ENCODE measurements at places on chromosomes 7 and 10.

GRCh38 chr10:27701938-27702537, 43.6 kb downstream of the MKX start:
- DNase-seq, result no peak

DNA sequence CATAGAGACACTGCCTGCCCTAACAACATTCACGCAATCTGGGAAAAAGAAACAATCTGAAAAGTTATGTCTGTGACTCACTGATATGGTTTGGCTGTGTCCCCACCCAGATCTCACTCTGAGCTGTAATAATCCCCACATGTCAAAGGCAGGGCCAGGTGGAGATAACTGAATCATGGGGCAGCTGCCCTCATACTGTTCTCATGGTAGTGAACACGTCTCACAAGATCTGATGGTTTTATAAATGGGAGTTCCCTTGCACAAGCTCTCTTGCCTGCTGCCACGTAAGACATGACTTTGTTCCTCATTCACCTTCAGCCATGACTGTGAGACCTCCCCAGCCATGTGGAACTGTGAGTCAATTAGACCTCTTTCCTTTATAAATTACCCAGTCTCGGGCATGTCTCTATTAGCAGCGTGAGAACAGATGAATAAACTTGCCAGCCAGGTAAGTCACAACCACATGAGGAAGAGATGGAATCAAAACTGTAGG, 341.5 kb upstream of the AOAH start:
- DNase-seq, result no peak

DNA sequence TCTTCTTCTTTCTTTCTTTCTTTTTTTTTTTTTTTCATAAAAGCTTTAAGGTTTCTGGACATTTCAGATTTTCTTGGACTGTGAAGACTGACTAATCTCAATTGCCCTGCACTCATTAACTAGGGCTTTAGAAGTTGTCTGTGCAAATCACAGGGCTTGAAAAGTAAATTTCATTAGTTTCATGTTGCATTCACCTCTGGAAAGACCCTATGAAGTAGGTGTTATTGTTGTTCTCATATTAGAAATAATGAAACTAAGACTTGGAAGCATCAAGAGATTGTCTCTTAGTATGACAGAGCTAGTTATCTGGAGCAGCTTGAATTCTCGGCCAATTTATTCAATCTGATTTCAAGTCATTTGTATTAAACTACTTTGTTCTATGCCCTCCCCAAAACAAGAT, 28.2 kb upstream of the SEMA3D start:
- DNase-seq, result no peak

DNA sequence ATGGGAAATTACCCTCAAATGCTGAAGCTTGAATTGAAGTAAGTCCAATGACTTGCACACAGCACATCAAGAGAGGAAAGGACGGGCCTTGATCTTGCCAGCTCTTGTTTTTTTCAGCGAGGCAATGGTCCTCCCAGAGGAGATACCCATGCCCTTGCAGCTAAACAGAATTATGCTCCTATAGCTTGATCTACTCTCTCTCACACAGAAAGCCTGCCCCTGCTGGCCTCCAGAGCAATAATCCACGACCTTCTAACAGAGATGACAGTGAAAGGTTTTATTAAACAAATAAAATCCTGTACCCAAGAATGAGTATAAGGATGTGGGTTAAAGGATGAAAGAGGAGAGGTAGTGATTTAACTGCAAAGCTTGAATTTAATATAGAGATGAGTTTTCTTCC, 268.0 kb downstream of the ADRA2A start:
- peak; percentile 70 for DNase-seq

DNA sequence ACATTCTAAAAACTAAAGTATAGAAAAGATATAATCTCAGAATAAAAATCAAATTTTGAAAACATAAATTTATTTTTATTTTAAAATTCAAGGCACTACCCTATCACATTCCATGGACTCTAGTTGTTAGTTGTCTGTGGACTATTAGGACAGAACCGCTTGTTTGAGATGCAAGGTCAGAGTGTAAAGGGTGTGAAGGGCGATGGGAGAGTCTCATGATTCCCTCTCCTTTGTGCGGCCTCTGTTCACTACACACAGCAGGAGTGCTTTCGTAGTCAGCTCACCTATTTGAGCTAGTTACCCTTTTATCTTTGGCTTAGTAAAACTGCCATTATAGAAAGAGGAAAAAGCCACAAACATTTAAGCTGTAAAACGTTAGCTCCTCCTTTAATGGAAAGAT, 189.8 kb upstream of the TEX47 start:
- DNase-seq, result no peak

DNA sequence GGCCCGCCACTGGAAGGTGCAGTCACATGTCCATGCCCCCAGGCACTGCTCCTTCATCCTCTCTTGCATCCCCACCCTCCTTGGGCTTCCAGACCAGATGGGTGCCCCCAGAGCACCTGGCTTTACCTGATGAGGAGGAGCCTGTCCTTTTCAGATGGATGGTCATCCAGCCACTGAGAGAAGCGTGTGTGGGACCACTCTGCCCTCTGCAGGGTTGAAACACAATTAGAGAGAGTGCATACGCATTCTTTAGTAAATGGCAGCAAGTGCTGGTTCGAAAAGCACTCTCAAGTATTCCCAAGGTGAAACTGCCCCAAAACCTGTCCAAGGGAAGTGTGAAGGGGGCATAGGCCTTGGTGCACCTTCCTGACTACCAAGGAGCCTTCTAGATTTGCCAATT, 41.6 kb downstream of the HBP1 start:
- no peak for DNase-seq

- DNase-seq, result no peak
Measured at GRCh38 chr10:82938331-82938730, 1063.3 kb downstream of the NRG3 start.

- DNase-seq, result no peak
Measured at GRCh38 chr7:101087334-101088068, 2.2 kb downstream of the TRIM56 start.

DNA sequence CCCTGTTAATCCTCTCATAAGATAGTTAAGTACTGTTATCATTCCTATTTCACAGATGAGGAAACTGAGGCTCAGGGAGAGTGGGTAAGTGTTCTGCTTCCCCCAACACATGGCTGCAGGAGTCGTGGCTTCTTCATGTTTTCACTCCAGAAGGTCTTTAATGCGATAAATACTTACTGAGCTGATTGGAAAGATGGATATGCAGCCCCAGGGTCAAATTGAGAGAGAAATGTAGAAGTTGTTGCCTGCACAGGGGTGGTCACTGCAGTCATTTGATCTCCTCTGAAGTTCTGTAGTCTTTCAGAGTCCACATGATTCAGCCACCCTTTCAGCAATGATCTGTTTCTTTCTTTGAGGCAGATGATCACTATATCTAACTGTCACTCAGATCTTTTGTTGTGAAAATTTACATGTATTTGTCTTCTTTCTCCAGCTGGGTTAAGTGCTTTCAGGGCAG, 29.3 kb downstream of the CRCP start:
- no peak for DNase-seq

DNA sequence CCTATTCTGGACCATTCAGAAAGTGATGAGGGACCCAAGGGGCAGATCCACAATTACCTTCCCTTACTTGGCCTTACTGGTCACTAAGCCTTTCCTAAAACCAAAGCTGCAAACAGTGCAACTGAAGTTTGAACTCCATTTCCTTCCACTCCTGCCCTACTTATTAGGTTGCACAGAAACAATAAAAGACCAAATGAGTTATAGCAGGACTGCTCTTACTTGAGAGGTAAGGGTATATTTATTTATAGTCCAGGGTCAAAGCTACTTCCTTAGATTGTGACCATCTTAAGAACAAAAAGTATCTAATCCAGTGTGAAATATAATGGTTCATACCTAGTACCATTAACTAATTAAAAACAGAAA, 27.0 kb downstream of the CDK6 start:
- DNase-seq, result no peak

- no peak for DNase-seq
Measured at GRCh38 chr10:105207476-105207995, 566.4 kb downstream of the SORCS3 start.

- no peak for DNase-seq
Measured at GRCh38 chr7:12233175-12233574, 22.1 kb downstream of the TMEM106B start.

DNA sequence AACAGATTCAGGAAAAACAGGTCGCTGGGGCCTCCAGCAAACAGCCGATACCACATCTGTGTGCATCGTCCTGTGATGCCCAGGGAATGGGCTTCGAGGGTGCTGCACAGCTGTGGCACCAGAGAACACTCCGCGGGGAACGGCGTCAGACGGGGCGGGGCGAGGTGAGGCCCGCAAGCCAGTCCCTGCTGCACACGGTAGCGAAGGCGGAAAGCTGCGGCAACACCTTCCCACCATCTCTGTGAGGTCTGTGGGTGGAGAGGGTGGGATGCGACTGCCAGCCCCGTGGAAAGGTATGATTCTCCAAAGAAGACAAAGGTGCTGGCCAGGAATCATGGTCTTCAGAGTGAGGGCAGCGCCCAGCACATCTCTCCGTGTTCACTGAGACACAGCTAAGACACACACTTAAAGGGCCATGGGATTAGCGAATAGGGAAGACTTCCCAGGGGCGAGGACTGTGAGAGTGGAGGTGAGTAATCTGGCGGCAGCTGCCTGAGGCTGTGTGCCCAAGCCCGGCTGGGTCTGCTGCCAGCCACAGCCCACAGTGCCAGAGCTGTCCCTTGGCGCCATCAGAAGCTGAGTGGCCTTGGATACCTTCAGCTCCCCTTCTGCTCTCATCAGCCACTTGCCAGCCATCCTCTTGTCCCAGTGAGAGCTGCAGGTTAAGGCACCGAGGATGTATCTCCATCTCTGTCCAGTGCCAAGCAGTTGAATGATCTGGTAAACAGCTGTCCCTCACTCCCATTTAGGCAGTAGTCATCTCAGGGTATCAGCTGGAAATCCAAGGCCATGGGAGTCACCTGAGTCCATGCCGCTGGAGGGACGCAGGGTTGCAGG, 17.6 kb downstream of the PRKAG2 start:
- DNase-seq, result no peak

GRCh38 chr7:142579946-142580345, 169.3 kb upstream of the PRSS1 start:
- no peak for DNase-seq

- DNase-seq, result no peak
Measured at GRCh38 chr7:11413901-11414300, 418.1 kb downstream of the THSD7A start.

DNA sequence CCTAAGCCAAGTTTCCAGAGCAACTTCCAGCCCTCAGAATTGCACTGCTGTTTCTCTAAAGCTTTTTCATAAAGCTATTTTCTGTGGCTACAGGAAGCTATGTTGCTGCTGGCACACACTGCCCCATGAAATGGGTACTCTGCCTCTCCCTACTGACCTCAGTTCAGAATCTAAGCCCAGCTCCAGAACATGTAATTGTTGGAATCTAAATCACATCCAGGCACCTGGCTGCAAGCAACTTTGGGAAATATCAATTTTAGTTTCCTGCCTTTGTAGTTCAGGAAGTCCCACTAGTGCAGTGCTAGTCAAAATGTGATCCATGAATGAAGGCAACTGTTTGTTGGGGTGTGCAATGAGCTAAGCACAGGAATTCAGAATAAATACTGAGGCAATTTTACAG, 226.2 kb downstream of the THSD7A start:
- DNase-seq, result no peak

- DNase-seq, result no peak
Measured at GRCh38 chr10:89163265-89163995, 43.7 kb downstream of the CH25H start.

DNA sequence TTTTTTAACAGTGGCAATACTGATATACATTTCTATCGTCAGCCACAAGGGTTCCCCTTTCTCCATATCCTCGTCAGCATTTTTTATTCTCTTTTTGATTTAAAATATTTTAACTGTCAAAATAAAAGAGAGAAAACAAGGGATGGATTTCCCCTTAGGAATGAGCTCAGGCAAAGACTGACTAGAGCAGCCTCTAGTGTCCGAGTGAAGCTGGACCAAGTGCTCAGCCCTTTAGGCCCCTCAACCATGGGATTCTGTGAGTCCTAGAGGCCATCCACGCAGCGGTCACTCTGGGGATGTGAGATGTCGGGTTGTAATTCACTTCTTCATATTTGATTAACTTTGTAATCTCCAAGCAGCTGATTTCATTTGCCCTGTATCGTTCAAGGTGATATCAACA, 137.4 kb upstream of the RNF32 start:
- no peak for DNase-seq

DNA sequence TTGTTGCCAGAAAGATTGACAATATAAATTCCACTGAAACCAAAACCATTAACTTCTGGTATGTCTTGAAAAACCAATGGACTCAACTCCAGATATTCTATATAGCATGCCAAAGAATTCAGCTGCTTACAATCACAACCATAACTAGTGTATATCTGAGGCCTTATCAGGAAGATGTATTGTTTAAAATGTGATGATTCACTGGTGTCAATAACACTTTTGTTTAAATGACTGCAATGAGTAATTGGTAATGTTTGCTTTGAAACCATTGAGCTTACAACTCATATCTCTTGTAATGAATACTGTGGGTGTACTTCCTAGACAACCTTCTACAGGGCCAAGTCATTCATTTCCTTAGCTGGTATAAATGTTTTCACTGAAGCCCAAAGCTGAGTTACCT, 727.9 kb upstream of the KCND2 start:
- DNase-seq, result no peak

- no peak for DNase-seq
Measured at GRCh38 chr10:14163377-14164086, 167.2 kb downstream of the FRMD4A start.

- DNase-seq, result no peak
Measured at GRCh38 chr7:135755351-135755753, 6.7 kb upstream of the FAM180A start.

DNA sequence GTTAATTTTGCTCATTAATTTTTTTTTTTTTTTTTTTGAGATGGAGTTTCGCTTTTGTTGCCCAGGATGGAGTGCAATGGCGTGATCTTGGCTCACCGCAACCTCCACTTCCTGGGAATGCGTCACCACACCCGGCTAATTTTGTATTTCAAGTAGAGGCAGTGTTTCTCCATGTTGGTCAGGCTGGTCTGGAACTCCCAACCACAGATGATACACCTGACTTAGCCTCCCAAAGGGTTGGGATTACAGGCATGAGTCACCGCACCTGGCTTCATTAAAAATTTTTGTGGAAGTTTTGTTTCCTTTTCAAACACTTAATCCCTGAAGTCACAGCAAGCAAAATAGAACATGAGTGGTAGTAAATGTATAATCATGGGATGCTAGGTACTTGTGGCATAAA, 857.2 kb upstream of the PHF14 start:
- DNase-seq, result no peak

DNA sequence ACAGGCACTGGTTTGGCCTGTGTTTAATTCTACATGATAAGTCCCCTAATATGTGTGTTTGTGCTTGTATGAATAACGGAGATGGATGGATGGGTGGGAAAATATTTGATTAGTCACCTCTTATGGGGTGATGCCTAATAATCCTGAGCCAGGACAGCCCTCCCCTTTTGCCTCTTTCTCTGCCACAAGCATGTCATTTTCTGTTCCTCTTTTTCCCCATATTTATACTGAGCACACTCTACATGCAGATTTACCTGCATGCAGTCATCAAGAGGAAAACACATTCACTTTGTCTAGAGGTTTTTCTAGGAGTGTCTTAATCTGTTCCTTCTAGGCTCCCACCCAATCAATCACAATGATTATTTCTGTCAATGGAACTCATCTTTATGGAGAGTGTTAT, 111.6 kb upstream of the TBX20 start:
- DNase-seq, result no peak

- DNase-seq, result no peak
Measured at GRCh38 chr10:77417806-77418640, 219.6 kb downstream of the KCNMA1 start.

GRCh38 chr7:7516156-7516555, 19.5 kb downstream of the COL28A1 start:
- DNase-seq, result no peak

- DNase-seq, result no peak
Measured at GRCh38 chr7:51611937-51612336, 295.3 kb upstream of the COBL start.

Data from Karpas-422 (cell line).